ENCODE measurements at places on chromosomes 5 and 9.

DNA sequence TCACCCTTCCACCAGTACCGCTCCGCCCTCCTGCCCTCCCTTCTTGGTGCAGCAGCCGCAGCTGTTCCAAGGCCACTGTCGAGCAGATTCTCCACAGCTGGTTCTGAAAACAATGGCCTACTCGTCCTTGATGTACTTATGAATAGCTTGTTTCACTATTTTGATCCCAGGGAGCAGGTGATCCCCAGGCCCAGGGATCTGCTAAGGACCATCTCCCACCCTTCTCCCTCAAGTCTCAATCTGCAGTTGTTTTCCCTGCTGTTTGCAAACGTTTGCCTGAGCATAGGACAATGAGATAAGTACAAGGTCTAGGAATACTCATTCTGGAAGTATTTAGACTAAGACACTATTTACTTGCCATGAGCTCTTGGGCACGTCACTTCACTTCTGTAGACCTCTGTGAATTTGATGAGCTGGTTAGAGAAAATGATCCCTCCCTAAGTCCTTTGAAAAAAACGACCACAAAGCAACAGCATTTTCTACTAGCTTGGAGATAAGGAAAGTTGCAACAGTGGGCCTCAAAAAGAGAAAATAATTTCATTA, 1.8 kb downstream of the LURAP1L start:
- DNase-seq, result peak; percentile 79

DNA sequence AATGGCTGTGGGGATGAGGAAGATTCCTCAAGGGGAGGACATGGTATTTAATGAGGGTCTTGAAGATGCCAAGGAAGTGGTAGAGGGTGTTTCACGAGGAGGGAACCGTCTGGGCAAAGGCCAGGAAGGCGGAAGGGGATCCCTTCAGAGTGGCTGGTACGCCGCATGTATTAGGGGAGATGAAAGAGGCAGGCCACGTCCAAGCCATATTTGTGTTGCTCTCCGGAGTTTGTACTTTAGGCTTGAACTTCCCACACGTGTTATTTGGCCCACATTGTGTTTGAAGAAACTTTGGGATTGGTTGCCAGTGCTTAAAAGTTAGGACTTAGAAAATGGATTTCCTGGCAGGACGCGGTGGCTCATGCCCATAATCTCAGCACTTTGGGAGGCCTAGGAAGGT, 1.2 kb downstream of the FXN start:
- DNase-seq, result no peak

- no peak for DNase-seq
Measured at GRCh38 chr9:114366334-114367128, 21.3 kb downstream of the AKNA start.

- DNase-seq, result no peak
Measured at GRCh38 chr5:1917830-1918487, 35.2 kb upstream of the IRX4 start.

GRCh38 chr5:141742866-141743851, 61.1 kb upstream of the ARAP3 start:
- no peak for DNase-seq

GRCh38 chr9:18063856-18064390, 410.0 kb upstream of the ADAMTSL1 start:
- no peak for DNase-seq

- peak; percentile 26 for DNase-seq
Measured at GRCh38 chr9:114281473-114282103, 41.3 kb upstream of the ORM1 start.

- no peak for DNase-seq
Measured at GRCh38 chr9:123065196-123065595, 31.7 kb downstream of the GPR21 start.

DNA sequence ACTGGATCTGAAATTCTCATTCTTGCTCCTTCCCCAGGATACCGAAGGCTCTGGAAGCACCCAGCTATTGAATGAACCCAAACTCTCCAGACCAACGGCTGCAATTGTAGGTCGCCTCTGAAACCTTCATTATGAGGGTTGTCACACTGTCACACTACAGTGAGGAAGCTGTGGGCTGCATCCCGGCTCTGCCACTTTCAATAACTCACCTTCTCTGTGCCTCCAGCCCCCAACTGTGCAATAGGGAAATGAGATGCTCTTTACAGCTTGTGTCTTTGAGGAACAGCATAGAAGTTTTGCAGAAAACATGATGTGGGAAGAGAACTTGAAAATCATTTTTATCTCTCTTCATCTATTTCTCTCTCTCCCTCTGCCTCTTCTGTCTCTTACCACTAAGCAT, 69.6 kb upstream of the TGFBR1 start:
- no peak for DNase-seq

GRCh38 chr5:37665272-37665671, 174.6 kb downstream of the GDNF start:
- peak; percentile 16 for DNase-seq

DNA sequence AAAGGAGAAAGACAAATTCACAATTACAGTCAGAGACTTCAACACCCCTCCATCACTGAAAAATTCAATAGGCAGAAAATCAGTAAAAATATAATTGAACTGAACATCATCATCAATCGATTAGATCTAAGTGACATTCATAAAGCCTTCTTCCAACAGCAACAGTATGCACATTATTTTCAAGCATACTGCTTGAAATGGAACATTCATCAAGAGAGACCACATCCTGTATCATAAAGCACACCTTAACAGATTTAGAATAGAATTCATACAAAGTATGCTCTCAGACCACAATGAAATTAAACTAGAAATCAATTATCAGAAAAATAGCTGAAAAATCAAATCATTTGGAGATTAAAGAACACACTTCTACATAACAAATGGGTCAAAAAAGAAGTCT, 39.1 kb downstream of the ERMP1 start:
- DNase-seq, result no peak

DNA sequence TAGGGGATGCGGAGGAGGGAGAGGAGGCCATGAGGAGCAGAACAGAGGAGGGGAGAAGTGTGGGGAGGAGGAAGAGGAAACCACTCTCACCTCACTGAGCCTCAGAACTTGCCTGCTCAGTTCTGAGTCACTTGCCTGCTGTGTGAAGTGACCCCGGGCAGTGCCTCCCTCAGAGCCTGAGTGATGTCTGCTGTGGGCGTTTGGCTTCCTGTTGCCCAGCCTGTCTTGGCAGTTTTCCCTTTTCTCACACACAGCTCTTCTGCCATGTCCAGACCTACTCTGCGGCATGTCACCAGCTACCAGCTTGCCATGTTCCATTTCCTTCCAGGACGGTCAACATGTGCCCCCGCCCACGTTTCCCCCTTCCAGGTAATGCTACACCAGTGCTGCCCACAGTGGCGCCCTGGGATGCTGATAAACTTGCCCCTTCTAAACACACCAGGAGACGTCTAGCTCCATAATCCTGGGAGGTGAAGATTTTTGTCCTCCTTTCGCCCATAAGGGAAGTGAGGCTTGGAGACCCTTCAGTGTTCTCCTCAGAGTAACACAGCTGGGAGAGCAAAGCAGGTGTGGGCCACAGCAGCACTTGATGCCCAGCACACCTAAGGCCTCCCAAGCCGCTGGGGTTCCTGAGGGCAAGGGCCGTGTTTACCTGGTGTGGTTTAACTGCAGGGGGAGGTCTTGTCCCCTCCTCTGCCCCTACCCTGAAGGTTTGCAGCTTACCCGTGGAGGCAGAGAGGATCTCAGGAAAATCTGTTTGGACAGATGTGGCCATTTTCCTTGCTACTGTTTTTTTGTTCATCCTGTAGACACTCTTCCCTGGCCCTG, 63.8 kb upstream of the RNF130 start:
- DNase-seq, result no peak

DNA sequence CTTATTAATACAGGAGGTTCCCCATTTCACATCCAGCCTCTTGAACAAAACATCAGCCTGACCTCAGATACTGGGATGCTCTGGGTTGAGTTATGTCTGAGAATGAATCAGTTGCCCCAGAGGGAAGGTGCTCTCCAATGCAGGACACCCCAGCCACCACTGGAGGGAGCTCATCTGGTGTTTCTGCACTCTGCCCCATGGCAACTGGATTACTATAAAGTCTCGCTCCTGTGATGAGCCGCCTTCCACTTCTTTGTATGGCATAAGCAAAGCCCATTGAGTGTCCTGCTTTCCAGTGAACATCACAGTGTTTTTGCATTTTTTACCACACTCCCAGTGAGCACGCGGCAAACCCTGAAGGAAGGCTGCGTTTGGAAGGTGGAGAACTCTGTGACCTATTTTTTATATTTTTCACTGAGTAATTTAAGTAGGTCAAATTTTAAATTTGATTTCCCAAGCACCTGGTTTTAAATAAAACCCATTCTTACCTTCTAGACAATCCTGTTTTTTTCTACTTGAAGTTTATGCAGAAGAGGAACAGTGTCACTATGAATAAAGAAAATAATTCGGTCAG, 176.9 kb upstream of the WWC1 start:
- DNase-seq, result peak; percentile 54

GRCh38 chr9:16211946-16212345, 658.5 kb downstream of the BNC2 start:
- DNase-seq, result no peak

GRCh38 chr5:32342656-32343055, 29.9 kb upstream of the MTMR12 start:
- peak; percentile 99 for DNase-seq

DNA sequence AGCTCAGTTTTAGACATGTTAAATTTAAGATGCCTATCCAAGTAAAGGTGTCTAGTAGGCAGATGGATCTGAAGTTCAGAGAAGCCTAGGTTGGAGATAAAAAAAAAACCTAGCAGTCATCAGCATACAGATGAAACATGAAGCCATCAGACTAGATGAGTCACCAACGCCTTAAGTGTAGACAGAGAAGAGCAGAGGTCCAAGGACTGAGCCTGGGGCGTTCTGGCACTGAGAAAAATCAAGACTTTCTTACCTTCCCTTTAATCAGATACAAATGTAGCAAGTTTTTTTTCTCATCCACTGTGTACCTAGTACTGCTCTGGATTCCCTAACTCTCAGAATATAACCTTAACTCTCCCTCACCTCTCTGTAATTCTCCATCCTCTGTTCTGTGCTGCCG, 97.3 kb downstream of the SIL1 start:
- DNase-seq, result no peak

Measured in NCI-H1694 (cell line).